ENCODE measurements at places on chromosomes 1 and 21.

DNA sequence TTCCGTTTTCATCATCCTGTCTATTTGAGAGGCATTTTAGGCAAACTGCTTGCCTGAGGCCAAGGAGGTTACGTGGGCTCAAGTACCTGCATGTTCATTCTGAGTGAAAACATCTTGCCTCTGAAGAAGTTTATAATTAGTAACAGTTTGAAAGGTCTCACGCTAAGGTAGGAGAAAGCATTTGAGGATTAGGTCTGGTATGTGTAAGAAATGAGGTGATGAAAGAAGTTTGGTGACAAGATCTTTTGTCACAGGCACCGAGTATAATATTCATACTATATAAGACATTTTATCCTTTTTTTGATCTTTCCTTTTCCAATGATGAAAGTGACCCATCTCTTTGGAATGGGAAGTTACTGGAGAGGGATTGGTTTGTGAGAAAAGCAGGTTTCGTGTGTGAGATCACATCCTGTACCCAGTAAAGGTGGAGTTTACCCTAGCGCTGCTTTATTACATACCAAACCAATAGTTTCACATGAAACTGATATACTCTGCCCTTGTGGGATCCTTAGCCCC lies 98.7 kb upstream of the PDC start:
- DNase-seq, result no peak

- DNase-seq, result no peak
Observed at GRCh38 chr1:41286486-41286885, 44.4 kb upstream of the SCMH1 start.

- DNase-seq, result no peak
Observed at GRCh38 chr1:155032886-155033285, 695 bp downstream of the DCST2 start.

DNA sequence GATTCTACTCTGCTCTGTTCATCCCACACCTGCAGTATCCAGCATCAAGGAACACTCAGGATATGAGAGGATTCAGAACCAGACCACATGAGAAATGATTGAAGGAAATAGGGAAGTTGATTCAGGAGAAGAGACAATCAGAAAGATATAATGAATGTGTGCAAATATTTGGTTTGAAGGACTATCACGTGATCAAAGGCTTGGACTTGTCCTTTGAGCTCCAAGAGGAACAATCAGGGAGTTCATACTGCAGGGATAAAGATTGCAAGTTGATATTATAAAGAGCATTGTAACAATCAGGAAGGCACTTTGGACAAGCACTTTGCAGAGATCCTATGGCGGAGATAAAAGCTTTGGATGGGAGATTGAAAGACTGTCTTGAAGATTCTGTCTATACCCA lies 13.9 kb upstream of the PIGM start:
- no peak for DNase-seq

DNA sequence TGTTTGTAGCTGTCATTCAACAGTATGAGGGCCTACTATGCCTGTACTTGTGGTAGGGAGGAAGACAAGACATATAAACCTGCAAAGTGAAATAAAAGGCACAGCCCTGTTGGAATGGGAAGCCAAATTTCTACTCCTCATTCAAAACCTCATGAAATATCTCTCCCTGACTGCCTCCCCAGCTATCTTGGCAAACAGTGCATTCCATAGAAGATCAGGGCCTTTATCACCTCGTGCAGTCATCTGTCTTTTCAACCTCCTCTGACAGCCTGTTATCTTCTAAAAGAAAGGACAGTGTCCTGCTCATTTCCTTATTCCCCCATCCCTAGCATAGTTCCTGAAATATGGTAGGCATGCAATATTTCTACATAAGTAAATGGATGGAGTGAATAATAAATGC lies 71.0 kb downstream of the SH3GLB1 start:
- DNase-seq, result no peak

GRCh38 chr1:27568300-27569087 lies 35.5 kb downstream of the AHDC1 start:
- no peak for DNase-seq

GRCh38 chr1:114149211-114149610 lies 4.5 kb downstream of the SYT6 start:
- DNase-seq, result no peak

All from MG63 (cell line).